Stimulated activated CD4-positive, alpha-beta T cell treated with anti-CD3 and anti-CD28 coated beads, TNF-alpha, amount 100 ng/mL, for 1 hour (primary cell): ENCODE measurements at places on chromosomes 2 and 18.

DNA sequence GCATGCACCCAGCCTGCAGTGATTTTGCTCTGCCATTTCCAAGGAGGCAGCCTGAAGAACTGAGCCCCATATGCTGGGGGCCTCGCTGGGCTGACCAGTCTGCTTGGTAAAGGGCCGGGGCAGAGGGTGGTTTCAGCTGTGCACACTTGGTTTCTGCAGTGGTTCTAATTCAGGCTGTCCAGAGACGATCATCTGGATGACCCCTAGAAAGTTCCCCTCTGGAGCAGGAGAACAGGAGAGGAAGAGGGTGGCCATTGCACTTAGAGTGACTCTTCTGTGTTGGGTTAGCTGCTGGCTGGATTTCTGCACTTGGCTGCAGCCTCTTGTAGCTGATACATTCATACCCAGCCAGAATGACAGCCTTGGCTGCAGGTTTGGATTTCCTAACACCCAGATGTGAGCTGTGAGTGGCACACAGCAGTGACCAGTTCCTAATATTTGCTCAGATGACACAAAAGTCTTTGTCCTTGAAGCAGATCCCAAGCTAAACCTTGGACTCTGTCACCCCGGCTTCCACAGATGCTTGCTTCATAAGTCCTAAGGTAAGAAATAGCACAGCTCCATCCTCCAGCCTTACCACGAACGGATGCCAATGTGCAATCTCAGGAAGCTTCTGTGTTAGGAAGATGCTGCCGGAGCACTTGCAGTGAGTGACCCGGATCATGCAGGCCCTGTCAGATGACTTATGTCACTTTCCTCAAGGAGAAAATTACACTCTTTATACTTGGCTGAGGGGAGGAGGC, 105.6 kb downstream of the HNRNPLL start:
- no peak for DNase-seq

GRCh38 chr2:236172255-236173035, 4.3 kb upstream of the GBX2 start:
- DNase-seq, result no peak

DNA sequence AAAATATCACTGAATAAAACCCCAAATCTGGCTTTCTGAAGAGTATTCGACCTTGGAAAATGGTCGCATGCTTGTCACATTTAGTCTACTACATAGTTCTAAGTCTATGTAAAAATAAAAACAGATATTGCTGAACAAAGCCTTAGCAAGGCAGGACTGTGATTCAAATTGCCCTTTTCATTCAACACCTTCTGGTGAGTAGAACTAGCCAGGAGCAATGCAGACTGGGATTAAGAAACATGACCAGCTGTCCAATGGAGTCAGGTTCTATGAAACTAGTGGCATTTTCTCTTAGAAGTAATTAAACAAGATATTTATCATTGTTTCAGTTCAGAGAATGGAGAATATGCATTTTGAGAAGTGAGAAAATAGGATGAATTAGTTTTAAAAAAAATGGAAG, 1260.5 kb upstream of the ACVR2A start:
- no peak for DNase-seq

DNA sequence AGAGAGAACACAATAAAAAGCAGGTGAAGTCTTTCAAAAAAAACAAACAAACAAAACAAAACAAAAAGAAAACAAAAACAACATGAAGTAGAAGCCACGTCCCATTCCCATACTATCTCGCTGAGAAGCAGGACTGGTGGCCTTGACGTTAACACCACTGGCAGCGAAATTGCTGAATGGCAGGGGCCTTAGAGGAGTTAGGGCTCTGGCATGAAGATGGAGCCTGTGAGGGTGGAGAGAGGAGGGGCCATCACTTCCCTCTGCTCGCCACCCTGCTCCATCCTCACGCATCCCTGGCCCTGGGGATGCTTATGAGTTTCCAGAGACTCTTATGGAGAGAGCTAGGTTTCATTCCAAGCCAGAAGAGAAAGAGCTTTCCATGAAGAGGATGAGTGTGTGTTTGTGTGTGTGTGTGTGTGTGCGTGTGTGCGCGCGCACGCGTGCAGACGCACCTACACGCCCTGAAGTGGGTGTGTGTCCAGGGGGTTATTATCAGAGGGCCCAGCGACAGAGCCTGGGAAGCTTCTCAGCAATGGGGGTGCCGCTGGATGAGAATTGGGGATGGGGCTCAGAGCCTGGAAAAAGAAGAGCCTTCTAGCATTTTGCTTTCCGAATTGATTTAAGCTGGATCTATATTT, 20.4 kb upstream of the IMPA2 start:
- no peak for DNase-seq

DNA sequence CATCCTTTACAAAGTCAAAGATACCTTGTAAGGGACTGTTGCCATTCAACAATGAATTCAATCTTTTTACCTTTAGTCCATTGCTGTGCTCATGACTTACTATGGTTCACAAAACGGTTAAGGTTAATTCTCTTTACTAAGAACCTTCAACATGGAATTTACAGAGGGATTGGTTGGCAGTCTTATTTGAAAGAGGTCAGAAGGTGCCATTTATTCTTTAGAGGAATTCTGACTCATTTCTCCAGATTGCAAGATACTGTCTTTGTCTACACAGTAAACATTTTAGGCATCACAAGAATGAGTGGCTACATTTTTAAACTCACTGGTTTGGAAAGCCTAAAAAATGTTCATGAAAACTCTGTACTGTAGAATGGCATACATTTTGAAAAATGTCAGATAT, 17.4 kb downstream of the KCNH7 start:
- DNase-seq, result no peak

DNA sequence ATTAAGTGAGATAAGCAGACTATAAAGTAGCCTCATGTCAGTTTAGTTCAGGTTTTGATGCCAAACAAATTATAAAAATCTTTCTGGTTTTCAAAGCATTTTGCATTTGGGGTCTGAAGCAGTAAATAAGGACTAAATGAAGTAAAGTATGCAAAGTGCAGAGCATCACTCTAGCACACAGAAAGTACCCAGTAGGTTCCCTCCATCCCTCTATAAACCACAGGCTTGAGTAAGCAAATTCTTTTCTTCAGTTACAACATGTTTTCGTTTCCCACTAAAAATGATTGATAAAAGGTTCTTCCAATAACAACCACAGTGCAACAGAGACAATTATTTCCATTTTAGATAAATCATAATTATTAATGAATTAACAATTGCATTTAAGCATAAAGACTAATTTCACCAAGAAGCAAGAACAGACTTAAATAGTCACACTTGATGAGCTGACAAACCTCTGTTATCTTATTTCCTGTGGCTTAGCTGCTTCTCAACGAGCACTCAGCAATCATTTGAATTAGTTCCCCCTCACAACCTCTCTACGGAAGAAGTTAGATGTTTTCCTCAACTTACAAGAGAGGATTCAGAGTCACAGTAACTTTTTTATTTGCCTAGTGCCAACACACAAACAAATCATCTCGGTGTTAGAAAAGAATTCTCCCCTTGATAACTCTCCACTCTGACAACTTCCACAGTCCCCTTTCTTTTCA, 249.8 kb downstream of the NBAS start:
- DNase-seq, result no peak

GRCh38 chr2:212005085-212005671, 533.4 kb downstream of the ERBB4 start:
- no peak for DNase-seq

- no peak for DNase-seq
Measured at GRCh38 chr2:78601113-78601512, 424.4 kb upstream of the REG3G start.

DNA sequence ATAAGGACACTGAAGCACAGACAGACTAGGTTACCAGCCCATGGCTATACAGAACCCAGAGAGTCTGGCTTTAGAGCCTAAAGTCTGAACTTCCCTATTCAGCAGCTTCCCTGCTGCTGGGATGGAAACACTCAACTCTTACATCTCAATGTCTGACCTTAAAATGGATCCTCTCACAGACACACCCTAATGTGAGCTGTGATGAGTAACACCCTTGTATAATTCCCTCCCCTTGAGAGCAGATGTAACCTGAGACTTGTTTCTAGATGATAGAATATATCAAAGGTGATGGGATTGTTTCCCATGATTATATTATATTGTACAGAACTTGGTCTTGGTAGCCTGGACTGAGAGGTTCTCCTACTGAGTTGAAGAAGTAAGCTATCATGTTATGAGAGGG, 577.1 kb upstream of the KLHL29 start:
- no peak for DNase-seq

DNA sequence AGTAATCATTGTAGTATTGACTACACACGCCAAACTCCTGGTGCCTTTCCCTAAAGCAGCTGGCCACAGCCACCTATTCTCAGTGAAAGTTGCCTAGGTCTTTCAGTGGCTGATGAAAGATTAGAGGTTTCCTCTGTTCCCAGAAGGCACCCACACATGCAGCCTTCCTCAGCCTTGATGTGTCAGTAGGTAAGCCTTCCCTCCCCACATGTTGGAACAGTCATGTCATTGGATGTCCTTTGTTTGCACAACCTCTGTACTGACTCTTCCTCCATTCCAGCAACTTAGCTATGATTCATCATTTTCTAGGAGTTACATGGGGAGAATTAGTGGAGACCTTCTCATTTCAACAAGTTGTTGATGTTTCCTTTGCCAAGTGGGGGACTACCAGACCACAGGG, 630.8 kb upstream of the SLC39A10 start:
- DNase-seq, result no peak

DNA sequence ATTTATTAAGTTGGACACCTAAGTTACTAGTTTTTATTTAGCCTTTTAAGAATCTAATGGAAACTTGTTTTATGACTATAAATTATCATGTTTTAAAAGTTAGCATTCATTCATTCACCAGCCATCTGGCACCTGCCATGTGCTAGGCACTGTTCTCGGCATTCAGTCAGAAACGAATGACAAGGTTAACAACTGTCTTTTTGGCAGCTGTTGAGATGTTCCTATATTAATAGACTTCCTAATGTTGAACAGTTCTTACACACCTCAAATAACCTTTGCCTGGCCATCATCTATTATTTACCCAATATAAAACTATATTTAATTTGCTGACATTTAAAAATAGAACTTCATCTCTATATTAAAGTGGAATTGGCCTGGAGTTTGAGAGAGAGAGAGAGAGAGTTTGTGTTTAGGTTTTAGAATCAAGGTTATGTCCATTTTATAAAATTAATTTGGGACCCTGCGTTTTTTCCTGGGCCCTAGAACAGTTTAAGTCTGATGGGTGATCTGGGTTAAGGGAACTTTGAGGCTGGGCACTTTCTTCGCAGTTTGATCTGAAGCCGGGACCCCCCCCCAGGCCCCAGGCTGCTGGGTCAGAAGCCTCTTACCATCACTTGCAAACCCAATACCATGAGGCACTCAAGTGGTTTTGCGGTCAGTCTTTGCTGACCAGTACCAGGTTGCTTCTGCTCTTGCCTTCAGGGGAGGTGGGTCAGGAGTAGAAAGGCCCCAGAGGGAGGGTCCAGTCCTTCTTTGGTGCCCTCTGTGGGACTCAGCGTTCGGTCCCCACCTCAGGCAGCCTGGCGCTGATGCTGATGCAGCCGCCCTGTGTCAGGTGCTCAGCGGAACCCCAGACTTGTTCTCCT, 48.3 kb upstream of the ASB1 start:
- DNase-seq, result no peak

DNA sequence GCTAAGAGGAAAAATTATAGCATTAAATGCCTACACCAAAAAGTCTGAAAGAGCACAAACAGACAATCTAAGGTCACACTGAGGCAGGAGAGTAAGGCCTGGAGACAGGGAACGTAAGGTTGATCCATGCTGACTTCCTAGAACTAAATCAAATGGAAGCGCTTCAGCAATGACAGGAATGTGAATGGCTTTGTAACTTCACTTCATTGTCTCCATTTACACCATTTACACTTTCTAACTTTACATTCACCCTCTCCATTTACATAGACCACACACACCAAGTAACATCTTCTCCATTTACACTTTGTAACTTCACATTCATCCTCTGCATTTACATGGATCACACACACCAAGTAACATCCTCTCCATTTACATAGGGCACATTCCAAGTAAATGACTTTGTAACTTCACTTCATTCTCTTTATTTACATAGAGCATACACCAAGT, 103.1 kb upstream of the SPATS2L start:
- no peak for DNase-seq

DNA sequence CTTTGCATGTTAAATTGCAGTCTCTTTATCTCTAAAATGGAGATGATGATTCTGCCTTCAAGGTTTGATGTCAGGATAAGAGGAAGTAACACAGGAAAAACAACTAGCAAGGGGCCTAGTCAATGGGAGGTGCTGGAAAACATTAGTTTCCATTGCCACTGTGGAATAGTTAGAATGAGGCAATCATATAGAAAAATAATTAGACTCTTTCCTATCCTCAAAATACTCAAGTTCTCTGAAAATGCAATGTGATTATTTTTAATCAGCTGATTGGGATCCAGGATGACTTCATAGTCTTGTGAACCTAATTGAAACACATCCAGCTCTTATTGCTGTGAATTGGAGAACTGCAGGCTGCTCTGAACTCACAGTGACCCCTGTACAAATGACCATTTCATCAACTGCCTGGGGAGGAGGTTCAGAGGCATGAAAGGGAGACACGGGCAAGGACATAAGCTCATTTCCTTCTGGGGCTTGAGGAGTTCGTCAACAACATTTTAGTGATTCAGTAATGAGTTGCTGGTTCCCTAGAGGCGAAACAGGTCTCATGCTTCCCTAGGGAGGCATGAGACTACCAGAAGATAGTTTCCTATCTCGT, 422.5 kb downstream of the LPIN1 start:
- DNase-seq, result no peak

- DNase-seq, result no peak
Measured at GRCh38 chr2:177983183-177983788, 89.3 kb downstream of the PDE11A start.

DNA sequence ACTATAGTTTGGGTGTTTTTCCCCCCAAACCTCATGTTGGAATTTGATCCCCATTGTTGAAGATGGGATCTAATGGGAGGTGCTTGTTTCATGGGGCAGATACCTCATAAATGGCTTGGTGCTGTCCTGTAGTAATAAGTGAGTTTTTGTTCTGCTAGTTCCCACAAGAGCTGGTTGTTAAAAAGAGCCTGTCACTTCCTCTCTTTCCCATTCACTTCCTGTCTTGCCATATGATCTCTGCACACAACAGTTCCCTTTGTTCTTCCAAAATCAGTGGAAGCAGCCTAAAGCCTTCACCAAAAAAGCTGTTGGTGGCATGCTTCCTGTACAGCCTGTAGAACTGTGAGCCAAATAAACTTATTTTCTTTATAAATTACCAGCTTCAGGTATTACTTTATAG, 768.2 kb upstream of the VRK2 start:
- no peak for DNase-seq

- DNase-seq, result no peak
Measured at GRCh38 chr18:24189007-24189528, 50.2 kb downstream of the CABYR start.

GRCh38 chr18:37534627-37535026, 31.0 kb downstream of the CELF4 start:
- DNase-seq, result no peak

GRCh38 chr2:204024906-204025475, 88.4 kb downstream of the ICOS start:
- DNase-seq, result no peak

- DNase-seq, result no peak
Measured at GRCh38 chr2:182611009-182611408, 105.0 kb upstream of the DNAJC10 start.

DNA sequence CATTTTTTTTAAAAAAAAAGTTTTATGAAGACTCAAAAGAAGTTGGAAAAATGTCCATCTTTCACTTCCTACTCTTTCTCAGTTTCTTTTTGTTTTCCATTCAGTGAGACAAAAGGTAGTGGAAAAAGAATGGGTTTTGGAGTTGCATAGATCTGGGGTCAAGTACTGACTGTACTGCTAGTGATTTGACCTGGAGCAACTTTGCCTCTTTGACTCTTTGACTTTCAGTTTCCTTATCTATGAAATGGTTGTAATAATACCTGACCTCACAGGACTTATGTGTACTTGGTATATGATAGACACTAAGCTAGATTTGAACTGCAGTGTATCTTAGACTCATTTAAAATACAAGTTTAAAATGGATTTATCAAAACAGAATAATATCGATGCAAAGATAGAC, 3.5 kb upstream of the KCNE4 start:
- DNase-seq, result no peak
